ENCODE measurements at places on chromosomes 11 and 22.

DNA sequence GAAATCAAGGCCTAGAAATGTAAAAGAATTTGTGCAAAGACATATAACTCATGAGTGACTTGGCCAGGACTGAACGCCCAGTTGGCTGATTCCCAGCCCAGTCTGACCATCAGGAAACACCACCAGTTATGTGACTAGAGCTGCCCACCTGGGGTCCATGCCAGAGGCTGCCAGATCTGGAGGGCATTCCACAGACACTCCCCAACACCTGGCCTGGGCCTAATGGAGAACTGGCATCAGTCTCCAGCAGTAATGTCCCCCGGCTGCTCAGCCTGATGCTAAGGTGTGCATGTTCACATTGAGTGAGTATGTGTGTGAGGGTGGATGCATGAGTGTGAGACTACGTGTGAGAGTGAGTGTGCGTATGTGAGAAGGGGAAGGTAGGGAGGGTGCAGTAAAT, 15.7 kb downstream of the PLAAT3 start:
- DNase-seq, result no peak

DNA sequence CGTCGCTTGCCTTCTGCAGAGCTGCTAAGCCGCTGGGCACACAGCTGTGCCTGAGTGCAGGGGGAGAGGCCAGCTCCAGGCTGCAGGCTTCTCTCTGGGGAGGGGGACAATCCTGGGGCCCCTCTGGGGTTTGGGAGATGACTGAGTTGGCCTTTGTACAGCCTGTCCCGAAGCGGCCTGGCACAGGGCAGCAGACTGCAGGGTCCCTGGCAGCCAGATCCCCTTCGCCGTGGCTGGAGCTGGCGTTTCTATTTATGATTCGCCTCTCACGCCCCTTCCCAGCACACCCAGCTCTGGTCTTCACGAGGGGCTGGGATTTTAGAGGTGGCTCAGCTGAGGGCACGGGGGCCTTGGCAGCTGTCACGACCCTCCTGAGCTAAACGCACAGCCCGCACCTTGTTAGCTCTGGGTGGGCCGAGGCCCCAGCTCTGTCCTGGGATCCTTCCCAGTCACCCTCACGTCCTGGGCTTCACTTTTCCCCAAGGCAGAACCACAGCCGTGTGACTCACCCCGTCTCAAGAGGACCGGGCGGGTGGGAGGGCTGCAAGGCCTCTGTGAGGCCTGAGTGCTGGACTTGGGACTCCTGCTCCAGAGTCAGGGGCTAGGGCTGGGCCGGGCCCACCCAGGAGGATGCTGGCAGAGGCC, 18.4 kb downstream of the OSBPL5 start:
- no peak for DNase-seq

DNA sequence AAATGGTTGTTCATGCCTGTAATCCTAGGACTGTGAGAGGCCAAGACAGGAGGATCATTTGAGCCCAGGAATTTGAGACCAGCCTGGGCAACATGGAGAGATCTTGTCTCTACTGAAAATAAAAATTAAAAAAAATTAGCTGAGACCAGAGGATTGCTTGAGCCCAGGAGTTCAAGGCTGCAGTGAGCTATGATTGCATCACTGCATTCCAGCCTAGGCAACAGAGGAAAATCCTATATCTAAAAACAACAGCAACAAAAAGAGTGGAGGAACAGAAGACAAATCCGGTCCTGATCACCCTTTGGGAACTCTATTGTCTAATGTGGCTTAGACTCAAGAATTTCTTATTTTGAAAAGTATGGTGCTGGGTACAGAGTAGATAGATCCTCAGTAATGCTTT, 17.3 kb downstream of the BARX2 start:
- DNase-seq, result no peak

GRCh38 chr11:116547571-116547970, 225.2 kb downstream of the BUD13 start:
- DNase-seq, result no peak

GRCh38 chr22:49814164-49814686, 13.4 kb downstream of the BRD1 start:
- no peak for DNase-seq

DNA sequence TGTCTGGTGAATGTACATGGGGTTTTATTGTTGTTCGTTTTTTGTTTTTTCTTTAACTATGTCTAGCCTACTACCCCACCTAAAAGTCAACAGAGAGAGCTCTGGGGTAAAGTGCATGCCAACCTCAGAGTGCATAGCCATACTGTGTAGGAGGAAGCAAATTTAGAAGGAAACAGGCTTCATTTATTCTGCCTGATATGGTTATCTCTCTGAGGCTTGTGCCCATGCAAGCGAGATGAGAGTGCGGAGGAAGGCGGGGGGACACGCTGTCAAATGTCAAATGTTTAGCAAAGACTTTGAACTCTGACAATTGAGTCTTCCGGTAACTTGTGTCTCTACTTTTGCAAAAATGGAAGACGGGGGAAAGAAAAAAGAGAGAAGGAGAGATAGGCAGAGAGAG, 295.5 kb downstream of the ETS1 start:
- DNase-seq, result no peak

GRCh38 chr22:27219036-27219435, 561.6 kb downstream of the MIAT start:
- no peak for DNase-seq

DNA sequence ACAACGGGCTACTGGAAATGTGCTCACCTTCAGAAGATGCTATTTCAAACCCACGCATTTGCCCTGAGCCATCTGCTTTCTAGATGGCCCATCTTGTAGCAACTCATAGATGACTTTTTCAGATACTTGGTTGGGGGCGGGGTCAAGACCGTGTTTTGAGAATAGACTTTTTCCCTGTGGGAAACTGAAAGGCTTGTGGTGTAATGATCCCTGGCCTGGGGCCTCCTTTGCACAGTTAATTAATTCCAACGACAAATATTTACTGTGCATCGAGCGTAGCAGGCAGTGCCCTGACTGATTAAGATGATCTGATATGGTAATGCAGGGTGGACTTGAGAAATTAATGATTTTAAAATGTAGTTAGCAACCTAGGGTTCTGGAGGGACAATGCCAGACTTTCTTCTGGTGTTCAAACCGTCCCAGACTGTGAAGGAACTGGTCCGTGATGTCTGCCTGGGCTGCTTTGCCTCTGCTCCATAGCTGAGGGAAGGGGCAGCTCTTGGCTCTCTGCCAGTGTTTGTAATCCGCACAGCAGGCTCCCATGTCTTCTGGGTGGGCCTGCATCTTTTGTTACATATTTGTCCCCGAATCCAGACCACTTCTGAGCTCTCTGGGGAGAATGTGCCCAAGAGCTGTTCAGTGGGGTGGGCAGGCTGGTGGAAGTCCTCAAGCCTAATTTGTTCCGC, 84.8 kb downstream of the ADAMTS15 start:
- no peak for DNase-seq

GRCh38 chr22:18931905-18932652, 4.0 kb downstream of the PRODH start:
- no peak for DNase-seq

DNA sequence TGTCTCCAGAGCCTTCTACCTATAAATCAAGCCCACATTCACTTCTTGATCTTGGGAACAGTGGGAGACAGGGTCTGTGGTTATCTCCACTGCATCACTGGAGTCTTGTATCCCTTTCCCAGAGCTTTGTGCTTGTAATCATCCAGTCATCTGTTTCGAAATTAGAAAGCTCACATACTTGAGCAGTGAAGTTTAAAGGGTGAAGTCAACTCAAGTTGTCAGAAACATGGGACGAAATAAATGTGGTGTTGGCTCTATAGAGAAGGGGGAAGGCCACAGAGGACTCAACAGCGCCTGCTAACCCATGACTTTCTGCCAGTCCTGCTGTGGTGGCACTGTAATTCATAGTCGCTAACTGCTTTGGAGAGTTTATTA, 197.5 kb downstream of the DBX1 start:
- no peak for DNase-seq

- DNase-seq, result no peak
Measured at GRCh38 chr11:2813141-2813908, 72.2 kb downstream of the CDKN1C start.

GRCh38 chr22:17951315-17951714, 73.0 kb downstream of the MICAL3 start:
- DNase-seq, result no peak

DNA sequence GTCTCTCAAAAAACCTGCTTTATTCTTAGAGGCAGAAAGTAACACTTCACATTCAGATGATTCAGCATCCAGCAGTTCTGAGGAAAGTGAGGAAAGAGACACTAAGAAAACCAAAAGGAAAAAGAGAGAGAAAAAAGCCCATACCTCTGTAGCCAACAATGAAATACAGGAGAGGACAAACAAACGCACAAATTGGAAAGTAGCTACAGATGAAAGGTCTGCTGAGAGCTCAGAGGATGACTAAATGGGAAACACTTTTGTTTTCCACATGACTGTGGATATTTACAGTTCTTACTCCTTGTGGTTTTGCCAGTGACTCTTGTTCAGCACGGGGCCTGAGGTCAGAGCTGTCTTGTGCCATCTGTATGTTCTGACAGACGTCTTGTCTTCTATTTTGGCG, 3.8 kb downstream of the TIMM8B start:
- no peak for DNase-seq

DNA sequence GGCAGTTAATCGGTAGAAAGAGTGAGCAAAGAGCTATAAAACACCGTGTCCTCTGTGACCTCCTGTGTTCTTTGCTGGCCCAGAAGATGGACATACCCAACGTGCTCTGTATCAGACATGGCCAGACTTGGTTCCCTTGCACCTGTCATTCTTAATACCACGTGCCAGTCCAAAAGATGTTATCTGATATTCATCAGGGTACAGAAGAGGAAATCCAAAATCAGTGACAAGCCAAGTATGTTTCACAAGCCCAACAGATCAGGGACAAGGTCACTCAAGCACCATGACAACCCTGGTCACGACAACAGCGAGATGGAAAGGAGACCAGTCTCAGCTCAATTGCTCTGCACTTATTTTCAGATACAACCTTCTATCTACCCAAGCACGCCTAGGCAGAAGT, 3.4 kb downstream of the LRP4 start:
- no peak for DNase-seq

DNA sequence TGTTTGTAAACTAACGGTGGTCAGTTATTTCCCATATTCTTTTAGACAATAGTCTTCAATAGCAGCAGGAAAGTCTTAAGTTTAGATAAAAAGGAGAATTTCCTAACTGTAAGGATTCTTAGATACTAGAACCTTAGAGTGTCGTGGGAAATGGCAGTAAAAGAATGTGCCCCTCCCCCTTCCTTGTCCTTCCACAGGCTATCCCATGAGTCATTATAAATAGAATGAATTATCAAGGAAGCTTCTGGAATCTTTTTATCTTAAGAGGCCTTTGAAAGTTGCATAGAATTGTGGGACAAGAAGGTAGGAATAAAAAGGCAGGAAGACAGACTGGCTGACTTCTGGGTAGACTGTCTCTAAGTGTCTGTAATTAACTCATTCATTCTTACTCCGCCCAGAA, 165.2 kb upstream of the TBCEL start:
- DNase-seq, result no peak

GRCh38 chr11:95674657-95675358, 114.8 kb downstream of the FAM76B start:
- no peak for DNase-seq

DNA sequence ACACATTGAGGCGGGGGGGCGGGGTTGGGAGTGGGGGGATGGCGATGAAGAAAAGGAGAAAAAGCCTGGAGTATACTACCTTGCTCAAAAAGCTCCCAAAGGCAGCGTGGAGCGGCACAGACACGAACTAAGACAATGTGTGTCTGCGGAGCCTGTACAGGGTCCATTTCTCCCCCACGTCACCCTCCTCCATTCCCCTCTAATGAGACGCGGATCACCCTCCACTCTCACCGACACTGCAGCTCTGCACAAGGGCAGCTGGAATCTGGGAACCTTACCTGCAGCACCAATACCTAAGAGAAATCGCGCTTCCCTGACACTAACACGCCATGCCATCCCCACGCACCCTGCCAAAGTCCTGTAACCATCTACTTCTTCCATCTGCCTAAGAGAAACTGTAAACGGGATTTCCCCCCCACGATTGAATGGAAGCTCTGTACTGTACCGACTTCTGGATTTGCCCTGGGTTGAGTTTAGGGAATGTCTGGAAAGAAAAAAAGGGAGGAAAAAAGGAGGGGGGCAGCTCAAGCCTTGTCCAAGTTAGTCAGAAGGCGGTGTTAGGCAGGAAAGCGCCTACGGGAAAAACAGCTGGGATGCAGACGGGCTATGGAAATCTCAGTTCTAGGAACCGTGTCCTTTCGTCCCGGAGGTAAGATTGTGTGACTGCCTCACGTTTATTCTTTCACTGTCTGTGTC, 125.7 kb upstream of the C11orf58 start:
- no peak for DNase-seq

- no peak for DNase-seq
Measured at GRCh38 chr11:82356316-82356715, 377.3 kb downstream of the FAM181B start.

DNA sequence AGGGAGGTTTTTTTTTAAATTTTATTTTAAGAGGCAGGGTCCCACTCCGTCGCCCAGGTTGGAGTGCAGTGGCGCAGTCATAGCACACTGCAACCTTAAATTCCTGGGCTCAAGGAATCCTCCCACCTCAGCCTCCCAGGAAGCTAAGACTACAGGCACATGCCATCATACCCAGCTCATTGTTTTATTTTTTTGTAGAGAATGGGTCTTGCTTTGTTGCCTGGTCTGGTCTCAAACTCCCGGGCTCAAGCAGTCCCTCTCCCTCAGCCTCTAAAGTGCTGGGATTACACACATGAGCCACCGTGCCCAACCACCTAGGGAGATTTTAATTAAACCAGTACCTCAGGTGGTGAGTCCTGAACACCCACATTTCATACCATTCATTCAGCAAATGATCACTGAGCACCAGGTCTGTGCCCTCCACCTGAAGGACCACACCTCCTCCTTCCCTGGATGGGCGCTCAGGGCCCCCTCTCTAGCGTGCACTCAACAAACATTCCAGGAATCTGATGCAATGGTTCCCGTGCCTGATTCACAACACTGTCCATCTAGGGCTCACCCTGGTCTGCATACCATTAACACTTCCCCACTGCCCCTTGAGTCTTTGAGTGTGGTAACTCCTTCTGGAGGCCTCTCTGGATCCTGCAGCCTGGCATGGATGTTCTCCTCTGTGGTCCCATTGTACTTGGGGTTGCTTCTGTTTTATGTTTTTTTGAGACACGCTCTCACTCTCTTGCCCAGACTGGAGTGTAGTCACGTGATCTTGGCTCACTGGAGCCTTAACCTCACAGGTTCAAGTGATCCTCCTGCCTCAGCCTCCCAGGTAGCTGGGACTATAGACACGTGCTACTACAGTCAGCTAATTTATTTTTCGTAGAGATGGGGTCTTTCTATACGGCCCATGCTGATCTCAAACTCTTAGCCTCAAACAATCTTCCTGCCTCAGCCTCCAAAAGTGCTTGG, 9.6 kb upstream of the MYH9 start:
- DNase-seq, result no peak

All from activated CD8-positive, alpha-beta memory T cell treated with anti-CD3 and anti-CD28 coated beads for 48 hours (primary cell).